ENCODE measurements at places on chromosomes 16 and 17. TPM values are rescaled to one million over a fixed set of nuclear protein-coding genes. Genes with fewer than 3 reads are reported as not detected.

DNA sequence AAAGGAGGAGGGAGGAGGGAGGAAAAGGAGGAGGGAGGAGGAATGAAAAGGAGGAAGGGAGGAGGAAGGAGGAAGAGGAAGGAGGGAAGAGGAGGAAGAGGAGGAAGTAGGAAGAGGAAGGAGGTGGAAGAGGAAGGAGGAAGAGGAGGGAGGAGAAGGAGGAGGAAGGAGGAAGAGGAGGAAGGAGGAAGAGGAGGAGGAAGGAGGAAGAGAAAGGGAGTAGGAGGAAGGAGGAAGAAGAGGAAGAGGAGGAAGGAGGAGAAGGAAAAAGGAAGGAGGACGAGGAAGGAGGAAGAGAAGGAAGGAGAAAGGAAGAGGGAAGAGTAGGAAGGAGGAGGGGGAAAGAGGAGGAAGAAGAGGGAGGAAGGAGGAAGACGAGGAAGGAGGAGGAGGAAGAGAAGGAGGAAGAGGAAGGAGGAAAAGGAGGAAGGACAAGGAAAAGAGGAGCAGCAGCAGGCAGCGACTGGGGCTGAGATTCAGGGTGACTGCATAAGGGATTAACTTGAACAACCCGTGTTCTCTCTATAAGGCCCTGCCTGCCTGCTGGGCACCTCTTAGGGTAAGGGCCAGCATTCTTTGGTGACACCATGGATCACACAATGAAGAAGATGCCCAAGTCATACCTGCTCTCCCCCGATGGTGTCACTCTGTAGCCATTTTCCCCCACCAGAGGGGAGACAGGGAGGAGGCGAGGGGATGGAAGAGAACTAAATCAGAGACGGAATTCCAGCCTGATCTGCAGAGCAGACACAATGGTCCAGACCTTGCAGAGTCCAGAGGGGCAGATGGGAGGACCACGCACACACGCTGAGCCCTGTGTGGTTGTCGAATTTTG is 1.4 kb upstream of the IL34 start:
- DNase-seq = no peak

CA10 gene
- not detected for total RNA-seq

FOXN1 gene
- not detected for total RNA-seq

DNA sequence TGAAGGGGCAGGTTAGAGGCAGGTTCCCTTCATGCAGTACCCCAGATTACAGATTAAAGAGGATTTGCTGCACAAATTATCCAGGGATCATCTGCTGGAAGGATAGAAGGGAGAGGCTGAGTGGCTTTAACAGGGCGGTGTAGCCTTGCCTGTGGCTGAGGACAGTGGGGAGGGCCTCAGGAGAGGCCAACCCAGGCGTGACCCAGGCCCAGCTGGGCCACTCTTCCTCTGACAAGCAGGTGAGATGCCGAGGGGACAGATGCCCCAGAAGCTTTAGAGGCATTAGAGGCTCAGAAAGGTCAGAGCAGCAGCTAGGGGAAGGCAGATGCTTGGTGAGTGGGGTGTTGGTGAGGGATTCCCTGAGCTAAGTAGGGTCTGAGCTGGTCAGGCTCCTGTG is 18.1 kb upstream of the MTMR4 start:
- no peak for DNase-seq
